ENCODE measurements at places on chromosomes 7 and 10.

- no peak for DNase-seq
Observed at GRCh38 chr10:131931981-131932380, 31.2 kb downstream of the PPP2R2D start.

DNA sequence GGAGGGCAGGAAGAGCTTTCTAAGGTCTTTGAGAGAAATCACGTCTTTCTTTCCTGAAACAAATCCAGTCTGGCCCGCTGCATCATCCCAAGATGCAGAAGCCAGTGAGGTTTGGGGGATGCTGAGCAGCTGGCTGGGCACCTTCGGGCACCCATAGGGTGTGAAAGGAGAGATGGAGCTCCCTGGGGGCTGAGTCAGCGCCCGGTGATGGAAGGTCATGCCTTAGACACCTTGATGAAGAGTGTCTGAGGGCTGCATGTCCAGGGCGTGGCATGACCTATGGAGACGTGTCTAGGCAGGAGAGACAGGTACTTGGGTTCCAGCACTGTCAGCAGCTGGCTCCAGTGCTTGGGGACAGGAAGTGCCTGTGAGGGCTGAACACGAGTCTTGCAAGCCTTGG lies 88.3 kb downstream of the GOLGA7B start:
- no peak for DNase-seq

GRCh38 chr10:48273741-48274140 lies 755 bp downstream of the FRMPD2 start:
- DNase-seq: no peak

- no peak for DNase-seq
Observed at GRCh38 chr7:54940748-54941147, 78.1 kb upstream of the EGFR start.

Measured in stimulated activated CD8-positive, alpha-beta memory T cell treated with anti-CD3 and anti-CD28 coated beads, Interleukin-7, amount 100 ng/mL, for 24 hours (primary cell).